CD14-positive monocyte (primary cell): ENCODE measurements at places on chromosomes 11 and 22. TPM values are rescaled to one million over a fixed set of nuclear protein-coding genes. Genes with fewer than 3 reads are reported as not detected.

Gene HEPHL1
- polyA plus RNA-seq, result not detected

Gene MIOX
- polyA plus RNA-seq, result not detected

Gene KCTD14
- 0.06 and 0.23 TPM in 2 replicates for polyA plus RNA-seq

Gene RASGRP2
- 234 and 242 TPM in 2 replicates for polyA plus RNA-seq

Gene NNMT
- not detected for polyA plus RNA-seq

Gene OR51B5
- polyA plus RNA-seq, result not detected

Gene PRR33
- not detected in 2 replicates for polyA plus RNA-seq

Gene COX8A
- polyA plus RNA-seq, result 588 TPM

Gene ARRB1
- polyA plus RNA-seq, result 114 and 123 TPM in 2 replicates

Gene CNIH2
- polyA plus RNA-seq, result not detected

Gene MIAT
- 0.02 TPM for polyA plus RNA-seq

GRCh38 chr11:61773809-61774208 is 18.6 kb downstream of the TMEM258 start:
- no peak for DNase-seq

DNA sequence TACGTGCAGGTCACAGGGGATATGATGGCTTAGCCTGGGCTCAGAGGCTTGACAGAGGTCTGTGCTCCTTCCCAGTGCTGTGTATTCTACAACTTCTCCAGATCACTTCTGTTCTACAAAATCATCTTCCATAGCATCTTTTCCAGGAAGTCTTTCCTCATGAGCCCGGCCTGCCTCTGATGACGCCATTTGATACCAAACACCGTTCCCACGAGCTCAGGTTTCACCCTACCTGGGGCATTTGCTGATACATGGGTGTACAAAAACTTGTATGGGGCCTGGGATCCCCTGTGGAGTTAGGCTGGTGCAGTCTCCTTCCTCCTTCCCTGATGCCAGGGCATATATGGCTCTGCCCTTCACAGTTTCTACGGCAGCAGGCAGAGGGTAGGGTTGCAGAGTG is 78.7 kb downstream of the NECTIN1 start:
- no peak for DNase-seq

DNA sequence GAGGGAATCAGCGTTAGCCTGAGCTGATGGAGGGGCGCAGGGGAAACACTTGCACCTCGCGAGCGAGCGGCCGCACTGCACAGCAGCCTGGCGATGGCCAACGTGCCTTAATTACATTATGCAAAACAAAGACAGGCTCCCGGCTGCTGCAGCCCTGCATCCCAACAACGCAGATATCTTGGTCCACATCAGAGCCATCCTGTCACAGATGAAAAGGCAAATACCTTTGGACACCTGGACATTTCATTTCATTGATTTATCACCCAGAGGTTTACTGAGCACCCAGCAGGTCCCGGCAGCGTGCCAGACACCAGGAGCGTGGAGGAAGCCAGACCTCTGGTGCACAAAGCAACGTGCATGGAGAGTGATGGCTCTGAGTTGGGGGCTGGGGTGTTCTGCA is 843.0 kb downstream of the TBC1D22A start:
- no peak for DNase-seq

DNA sequence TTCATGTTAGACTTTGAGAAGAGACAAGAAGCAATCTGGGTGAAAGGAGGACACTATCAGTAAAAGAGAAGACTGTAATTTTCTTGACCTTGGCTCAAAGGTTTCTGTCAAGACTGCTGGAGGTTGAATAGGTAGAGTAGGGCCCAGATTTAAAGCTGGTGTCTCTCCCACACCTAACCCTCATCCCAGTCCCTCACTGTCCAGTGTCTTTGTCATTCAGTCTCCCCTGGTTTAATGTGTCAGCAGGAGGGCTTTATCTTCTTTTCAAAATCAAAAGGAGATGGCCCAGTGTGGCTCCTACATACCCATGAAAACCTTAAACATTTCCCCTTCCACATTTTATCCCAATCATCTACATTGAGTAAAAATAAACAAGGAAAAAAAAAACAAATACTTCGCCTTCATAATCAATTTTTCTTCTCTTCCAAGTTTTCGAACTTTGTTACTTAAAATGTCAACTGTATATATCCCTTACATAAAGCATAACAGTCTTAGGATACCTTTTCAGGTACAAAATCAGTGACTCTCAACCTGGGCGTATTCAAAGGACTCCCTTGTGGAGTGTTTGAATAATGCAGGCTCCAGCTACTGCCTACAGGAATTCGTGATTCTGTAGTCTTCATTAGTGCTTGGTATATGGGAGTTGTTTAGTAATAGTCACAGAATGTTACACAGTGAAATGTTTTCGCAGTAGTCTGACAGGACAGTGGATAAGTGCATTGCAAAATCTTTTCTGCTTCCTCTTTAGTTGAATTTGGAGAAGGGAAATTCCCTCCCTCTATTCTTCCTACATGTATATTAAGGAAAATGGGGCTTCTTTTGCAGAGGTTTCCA is 87.2 kb downstream of the FAT3 start:
- no peak for DNase-seq

- no peak for DNase-seq
These were observed 32.1 kb upstream of the SLC5A12 start for GRCh38 chr11:26753723-26754504.

GRCh38 chr11:10653946-10654810 is 39.4 kb downstream of the IRAG1 start:
- peak; percentile 77 for DNase-seq

- DNase-seq, result no peak
These were observed 37.5 kb downstream of the ARFGAP3 start for GRCh38 chr22:42819412-42820044.

DNA sequence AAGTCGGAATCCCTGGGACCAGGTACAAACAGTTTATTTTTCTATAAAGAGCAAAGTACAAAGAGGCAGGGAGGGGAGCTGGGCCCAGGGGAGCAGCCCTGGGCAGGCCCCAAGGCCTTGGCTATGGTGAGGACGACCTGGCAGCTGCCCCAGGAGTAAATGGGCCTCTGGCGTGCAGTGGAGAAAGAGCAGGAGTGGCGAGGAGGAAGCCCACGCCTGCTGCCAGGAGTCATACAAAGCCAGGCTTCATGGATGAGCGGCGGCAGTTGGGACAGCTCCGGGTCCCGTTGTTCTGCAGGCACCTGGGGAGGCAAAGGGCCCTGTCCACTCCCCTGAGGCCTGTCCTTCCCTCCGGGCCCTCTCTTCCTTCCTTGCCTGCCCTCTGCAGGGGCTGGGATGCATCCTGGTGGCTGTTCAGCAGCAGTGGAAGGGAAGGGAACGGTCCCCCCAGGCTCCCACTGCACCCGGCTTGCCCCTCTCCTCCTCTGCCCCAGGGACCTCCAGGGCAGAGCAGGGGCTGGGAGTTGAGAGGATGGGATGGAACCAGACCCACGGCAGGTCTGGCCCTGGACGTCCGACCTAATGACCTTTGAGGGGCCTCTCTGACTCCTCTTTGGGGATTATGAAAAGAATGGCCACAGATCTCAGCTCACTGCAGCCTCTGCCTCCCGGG is 11.1 kb downstream of the RAPSN start:
- no peak for DNase-seq

- no peak for DNase-seq
These were observed 499.4 kb downstream of the FAM181B start for GRCh38 chr11:82234256-82234655.

DNA sequence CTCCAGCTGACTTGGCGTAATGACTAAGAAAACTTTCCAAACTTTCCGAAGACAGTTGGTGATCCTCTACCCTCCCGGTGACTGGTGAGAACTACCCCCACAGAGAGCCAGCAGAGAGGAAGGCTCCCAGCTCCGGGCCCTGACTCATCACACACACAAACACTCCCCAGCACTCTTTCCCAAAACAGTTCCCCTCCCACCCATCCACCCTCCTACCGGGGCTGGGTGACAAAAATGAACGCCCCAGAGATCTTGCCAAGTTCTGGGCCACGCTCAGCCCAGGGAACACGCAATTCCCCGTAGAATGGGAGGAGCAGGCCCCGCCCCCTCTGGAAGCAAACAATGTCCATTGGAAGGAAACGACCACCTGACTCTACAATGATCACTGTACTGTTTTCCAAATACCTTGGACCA is 21.3 kb upstream of the JAM3 start:
- no peak for DNase-seq

GRCh38 chr11:128098781-128099180 is 488.6 kb downstream of the ETS1 start:
- peak; percentile 3 for DNase-seq

- no peak for DNase-seq
These were observed 47.7 kb downstream of the WNT11 start for GRCh38 chr11:76158394-76159302.

DNA sequence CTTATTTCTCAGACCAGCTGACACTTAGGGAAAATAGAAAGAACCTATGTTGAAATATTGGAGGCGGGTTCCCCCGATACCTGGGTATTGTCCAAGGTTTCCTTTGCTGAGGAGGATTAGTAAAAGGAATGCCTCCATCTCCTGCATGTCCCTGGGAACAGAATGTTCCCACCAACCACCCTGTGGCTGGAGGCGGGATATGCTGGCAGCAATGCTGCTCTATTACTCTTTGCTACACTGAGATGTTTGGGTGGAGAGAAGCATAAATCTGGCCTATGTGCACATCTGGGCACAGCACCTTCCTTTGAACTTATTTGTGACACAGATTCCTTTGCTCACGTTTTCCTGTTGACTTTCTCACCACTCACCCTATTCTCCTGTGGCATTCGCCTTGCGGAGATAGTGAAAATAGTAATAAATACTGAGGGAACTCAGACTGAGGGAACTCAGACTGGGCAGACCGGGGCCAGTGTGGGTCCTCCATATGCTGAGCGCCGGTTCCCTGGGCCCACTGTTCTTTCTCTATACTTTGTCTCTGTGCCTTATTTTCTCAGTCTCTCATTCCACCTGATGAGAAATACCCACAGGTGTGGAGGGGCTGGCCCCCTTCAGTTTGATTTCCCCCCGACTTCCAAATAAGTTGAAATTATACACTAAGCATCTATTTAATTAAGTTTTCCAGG is 32.1 kb downstream of the IGLL1 start:
- DNase-seq, result no peak

GRCh38 chr11:12133547-12134235 is 23.3 kb downstream of the MICAL2 start:
- no peak for DNase-seq

DNA sequence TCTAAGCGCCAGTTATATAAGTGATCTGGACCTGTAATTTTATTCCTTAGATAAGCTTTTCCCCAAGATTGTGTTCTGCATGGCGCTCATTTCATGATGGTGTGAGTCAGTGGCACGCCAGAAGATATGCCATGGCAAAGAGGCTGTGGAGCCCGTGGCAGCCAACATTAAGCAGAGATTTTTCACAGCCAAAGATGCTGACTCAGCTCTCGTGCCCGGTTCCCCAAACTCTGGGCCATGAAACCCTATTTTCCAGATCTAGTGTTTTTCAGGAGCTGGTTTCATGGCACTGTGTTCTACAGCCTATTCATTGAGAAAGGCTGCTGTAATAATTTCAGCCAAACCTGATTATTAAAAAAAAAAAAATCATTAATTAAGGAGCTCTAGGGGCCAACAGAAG is 15.4 kb upstream of the LINC01488 start:
- no peak for DNase-seq

DNA sequence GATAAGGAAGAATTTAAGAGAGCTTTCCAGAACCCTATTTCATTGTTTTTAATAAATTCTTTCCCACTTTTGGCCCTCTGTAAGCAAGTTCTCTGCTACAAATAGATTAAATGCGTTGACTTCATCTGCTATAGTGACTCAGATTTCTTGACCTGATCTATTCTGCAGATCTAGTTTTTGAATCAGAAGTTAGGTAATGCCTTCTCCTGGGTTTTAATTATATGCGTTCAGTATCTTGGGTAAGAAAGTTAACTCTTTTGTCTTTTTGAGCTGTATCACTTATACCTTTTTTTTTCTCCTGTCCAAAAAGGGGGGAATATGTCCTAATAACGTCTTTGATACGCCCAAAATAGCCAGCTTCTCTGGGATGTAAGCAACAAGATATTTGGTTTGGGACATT is 2.4 kb upstream of the HEPHL1 start:
- no peak for DNase-seq

- DNase-seq, result no peak
These were observed 380.5 kb downstream of the SHANK2 start for GRCh38 chr11:70871881-70872280.

DNA sequence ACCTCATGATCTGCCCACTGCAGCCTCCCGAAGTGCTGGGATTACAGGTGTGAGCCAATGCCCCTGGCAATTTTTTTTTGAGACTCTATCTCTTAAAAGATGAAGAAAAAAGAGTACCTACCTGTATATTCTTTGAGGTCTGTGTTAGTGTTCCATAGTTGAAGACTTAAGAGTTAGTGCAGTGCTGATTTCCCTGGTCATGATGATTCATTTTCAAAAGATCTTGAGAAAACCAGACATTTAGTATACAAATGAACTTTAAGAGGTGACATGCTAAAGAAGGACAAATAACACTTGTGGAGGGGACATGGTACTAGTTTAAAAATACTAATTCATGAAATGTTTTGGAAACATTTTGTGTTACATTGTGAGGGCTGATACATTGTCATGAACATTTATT is 17.7 kb downstream of the CBL start:
- no peak for DNase-seq
